Right kidney (tissue), 9 donors: ENCODE measurements at places on chromosomes 6 and 20.

DNA sequence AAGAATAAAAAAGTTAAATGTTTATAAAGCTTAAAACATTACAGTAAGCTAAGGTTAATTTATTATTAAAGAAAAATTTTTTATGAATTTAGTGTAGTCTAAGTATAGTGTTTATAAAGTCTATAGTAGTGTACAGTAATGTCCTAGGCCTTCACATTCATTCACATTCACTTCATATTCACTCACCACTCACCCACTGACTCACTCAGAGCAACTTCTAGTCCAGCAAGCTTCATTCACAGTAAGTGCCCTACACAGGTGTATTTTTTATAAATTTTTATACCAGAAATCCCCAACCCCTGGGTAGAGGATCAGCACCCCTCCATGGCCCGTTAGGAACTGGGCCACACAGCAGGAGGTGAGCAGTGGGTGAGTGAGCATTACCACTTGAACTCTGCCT is 24.3 kb upstream of the ADGRF1 start:
- DNase-seq: no peak

DNA sequence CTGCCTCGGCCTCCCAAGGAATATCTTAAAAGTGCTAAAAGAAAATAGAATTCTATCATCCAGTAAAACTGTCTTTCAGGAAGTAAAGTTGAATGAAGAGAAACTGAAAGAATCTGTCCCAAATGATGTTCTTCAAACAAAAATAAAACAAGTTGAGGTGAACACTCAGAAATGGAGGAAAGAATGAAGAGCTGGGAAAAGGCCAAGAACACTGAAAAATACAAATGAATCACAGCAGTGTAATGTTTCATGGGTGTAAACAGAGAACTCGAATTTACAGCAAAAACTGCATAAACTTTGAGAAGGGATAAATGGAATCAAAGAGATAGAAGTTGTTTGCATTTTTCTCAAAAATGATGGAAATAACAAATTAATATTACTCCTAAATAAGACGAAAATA is 317.3 kb downstream of the TAF4 start:
- no peak for DNase-seq

GRCh38 chr20:45433316-45433715 is 17.4 kb downstream of the PIGT start:
- no peak for DNase-seq

DNA sequence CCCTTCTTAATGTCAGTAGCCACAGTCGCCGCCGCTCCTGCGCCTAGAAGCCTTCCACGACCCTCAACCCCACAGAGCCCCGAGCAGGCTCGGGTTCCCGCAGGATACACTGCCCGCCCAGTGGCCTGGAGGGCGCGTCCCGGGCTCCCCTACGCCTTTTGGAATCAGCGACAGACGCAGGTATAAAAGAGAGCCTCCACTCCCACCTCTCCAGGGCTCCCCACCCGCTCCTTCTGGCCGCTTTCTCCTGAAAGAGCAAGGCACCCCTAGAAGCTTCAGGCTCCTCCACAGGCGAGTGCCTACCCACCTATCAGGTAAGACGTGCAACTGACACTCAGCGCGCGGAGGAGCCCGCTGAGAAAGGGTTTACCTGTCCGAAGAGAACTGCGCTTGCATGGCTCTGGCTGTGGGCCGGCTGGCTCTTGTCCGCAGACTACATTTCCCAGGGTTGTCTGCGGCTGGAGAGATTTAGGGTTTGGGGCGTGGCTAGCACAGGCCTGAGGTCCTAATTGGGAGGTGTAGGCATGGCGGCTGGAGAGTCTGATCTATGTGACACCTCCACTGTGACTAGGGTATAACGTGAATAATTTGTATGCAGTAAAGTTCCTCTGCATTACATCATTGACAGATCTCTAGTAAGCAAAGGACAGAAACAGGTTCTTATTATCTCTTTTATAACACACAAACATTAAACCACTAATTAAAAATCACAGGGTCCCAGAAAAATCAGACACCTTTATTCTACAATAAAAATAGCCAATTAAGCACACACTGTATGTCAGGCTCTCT is 13.5 kb upstream of the ZNF391 start:
- peak; percentile 82 for DNase-seq

- no peak for DNase-seq
These were observed 577.8 kb downstream of the MAFB start for GRCh38 chr20:40111282-40111681.

DNA sequence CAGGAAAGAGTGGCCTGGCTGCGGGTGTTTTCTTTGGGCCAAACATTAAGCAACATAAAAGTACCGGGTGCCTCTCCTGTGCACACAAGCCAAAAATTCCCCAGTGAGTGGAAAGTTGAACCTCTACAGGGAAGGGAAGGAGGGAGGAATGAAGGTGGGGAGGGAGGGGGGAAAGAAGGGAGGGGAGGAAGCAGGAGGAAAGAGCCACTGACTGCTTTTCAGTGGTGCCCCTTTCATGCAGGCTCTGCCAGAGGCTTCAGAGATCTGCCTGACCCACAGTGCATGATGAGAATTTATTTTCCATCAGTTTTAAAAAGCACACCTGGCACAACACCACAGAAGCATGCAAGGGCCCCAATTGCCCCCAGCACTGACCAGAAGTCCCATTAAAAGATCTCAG is 27.5 kb upstream of the AVP start:
- no peak for DNase-seq

DNA sequence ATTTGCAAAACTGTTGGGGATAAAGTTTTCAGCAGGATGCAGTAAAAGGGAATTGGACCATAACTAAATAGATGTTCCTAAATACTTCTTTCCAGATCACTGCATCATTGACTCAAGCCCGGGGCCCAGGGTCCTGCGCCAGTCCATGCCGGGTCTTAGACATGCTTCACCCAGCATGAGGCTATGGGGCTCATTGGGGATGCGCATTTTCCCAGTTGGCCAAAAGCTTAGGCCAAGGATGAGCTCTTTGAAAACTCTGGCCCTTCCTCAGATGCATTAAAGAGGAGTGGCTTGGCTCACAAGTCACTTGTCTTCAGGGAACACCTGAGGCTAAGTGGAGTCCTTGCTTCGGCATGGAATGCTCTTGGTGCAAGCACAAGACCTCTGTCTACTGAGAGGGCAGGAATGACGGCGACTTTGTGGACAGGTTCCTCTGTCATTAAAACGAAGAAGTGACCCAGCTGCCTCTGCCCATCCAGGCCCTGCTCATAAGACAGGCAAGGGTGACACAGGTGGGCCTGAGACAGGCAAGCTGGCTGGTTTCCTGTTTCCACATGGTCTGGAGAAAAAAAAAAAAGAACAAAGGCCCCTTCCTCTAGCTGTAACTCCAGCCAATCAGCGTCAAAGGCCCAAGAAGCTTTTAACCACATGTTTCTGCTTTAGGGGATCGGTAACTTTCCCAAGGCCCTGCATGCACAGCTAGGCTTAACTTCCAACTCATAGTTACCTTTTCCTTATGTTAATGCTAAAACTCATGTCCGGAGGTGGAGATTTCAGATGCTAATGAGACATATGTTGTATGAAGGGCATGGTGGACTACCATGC is 81.4 kb upstream of the CDH4 start:
- no peak for DNase-seq

DNA sequence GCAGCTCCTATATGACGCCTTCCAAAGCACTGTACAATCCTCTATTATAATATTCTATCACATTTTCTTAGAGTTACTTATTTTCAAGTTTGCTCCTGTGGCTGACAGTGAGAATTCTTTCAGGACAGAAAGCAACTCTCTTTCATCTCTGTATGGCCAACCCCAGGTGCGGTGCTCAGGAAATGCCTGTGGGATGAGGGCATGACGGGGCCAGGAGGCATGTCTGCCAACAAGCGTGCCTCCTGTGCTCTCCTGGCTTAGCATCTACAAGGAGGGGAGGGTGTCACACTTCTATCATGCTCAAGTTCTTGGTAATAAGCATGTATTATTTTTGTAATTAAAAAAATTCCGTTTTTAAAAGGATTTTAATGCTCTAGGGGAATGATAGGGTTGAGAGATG is 11.4 kb downstream of the MRPL14 start:
- DNase-seq: no peak

DNA sequence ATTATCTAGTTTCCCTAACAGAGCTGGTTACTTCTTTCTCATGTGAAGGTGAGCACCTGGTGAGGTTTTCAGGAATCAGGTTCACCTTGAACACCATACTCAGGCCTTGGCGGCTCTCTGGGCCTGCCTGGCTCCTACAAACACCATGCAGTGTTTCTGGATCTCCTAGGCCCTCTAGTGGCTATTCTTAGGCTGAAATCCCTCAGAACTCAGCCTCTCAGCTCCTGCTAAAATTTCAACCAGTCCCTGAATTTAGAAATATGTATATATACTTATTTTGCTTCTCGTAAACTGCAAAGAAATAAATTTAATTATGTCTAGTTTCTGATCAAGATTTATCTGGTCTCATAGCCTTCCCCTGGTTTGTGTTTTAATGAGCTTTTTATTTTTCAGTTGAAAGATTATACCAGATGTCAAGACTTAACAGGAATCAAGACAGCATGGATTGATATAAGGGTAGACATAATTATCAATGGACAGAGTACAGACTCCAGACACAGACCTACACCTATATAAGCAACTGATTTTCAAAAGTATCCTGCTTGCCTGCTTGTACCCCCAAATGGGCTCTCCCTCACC is 55.9 kb downstream of the ANKEF1 start:
- peak; percentile 17 for DNase-seq

DNA sequence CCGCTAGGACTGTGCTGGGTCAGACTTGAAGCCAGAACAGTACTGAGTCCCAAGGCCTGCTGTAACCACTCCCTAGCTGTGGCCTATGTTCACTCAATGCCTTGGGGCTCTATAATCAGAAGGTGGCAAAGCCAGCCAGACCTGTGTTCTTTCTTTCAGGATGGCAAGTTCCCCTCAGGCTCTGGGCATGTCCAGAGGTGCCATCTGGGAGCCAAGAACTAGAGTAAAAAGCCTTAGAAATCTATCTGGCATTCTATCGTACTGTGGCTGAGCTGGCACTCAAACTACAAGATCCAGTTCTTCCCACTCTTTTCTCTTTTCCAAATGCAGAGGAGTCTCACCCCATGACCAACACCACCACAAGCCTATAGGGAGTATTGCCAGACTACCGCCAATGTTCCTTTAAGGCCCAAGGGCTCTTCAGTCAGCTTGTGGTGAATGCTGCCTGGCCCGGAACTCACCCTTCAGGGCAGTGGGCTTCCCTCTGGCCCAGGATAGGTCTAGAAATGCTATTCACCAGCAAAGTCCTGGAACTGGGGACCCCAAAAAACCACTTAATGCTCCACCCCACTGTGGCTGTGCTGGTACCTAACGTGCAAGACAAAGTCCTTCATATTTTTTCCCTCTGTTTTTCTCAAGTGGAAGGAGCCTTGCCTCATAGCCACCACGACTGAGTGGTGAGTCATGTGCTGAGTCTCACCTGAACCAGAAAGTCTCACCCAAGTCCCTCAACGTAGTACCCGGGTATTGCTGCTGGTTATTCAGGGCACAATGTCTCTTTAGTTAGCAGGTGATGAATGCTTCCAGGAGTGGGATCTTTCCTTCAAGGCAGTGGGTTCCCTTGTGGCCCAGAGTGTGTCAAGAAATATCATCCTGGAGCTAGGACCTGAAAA is 8.6 kb upstream of the SIRPB2 start:
- no peak for DNase-seq

GRCh38 chr20:43894491-43894890 is 20.2 kb upstream of the TOX2 start:
- DNase-seq: no peak

- DNase-seq: no peak
These were observed 4.9 kb downstream of the OVOL2 start for GRCh38 chr20:18052856-18053255.

DNA sequence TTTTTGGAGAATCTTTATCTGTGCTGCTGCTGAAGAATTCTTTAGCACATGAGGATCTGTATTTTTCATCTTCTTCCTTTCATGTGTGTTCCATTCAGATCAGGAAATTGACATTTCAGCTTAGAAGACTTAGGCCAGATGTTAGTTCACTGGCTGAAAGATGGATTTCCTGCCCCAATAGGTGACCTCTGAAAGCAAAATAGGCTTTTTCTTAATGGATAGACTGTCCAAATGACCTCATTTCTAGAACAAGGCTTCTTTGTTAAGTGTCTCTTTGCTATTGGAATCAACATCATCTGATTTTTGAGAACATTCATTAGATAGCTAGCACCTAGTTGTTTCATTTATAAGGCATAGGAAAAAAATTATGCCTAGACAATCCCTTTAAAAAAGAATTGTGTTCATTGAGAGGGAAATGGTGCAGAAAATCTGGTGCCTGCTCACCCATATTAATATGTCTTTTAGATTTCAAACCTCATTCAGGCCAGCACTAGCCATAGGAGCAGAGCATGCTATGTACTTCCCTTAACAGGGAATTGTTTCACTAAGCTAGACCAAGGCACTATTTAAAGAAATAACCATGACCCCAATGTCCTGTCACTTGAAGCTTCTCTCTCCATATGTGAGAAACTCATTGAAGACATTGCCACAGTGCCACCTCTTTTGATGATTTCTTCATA is 13.6 kb upstream of the SASH1 start:
- DNase-seq: no peak

DNA sequence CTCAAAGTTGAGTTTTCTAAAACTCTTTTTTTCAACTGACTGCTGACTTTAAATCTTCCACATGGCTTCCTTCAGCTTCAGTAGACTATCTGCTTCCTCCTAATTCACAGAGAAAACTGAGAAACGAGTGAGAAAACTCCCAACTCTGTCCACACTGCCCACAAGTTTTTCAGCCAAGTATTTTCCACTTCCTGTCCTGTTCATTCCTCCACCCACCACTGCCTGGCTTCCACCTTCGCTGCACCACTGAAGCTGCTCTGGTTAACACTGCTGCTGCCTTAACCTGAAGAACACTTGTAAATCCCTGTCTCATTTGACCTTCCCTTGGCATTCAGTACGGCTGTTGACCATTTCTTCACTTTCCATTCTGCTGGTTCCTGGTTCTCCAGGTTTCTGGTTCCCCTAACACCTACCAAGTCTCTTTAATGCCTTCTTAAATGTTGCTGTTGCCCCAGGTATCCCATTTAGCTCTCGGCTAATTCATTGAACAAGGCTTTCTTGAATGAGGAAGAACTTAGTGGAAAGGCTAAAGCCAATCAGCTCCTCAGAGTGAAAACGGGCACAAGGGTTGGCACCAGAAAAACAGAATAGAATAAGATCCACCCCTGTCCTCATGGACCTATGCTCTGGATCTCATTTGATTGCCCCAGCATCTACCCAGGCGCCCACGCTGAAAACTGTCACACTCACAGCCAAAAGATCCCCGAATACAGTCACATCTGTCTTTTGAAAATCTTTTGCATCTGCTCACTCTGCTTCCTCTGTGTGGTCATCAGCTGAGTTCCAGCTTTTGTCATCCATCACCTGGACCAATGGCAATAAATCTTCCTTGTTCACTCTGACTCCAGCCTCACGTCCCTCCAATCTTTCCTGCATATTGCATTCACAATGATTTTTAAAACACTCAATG is 104.4 kb upstream of the TAB2 start:
- no peak for DNase-seq

DNA sequence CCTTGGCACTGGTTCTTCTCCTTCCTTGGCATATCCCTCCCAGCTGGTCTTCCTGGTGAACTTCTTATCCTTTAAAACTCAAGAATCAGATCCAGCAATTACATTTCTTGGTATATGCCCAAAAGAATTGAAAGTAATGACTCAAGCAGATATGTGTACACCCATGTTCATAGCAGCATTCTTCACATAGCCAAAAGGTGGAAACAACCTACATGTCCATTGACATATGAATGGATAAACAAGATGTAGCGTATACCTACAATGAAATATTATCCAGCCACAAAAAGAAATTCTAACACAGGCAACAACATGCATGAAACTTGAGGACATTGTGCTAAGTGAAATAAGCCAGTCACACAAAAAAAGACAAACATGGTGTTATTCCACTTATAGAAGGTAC is 103.7 kb upstream of the NT5E start:
- no peak for DNase-seq
